Panc1 (cell line): ENCODE measurements at places on chromosomes 12 and 14.

DNA sequence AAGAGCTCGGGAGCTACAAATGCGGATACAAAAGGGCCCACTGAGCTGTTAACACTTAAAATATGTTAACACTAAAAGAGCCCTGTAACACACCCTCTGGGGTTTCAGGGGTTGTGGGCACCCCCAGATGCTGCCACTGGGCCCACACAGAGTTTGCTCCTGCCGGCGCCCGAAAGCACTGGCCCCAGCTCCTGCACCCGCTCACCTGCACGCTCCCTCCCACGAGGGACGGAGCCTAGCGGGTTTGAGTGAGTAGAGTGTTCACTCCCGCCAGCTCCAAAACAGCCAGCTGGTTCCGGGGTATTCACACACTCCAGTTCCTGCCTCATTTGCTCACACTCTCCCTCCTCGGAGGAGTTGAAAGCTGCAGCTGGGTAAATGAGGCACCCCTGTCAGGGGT, 357.7 kb downstream of the ETNK1 start:
- no peak for DNase-seq

- no peak for DNase-seq
These were observed 97.5 kb downstream of the TMX1 start for GRCh38 chr14:51337520-51337919.

DNA sequence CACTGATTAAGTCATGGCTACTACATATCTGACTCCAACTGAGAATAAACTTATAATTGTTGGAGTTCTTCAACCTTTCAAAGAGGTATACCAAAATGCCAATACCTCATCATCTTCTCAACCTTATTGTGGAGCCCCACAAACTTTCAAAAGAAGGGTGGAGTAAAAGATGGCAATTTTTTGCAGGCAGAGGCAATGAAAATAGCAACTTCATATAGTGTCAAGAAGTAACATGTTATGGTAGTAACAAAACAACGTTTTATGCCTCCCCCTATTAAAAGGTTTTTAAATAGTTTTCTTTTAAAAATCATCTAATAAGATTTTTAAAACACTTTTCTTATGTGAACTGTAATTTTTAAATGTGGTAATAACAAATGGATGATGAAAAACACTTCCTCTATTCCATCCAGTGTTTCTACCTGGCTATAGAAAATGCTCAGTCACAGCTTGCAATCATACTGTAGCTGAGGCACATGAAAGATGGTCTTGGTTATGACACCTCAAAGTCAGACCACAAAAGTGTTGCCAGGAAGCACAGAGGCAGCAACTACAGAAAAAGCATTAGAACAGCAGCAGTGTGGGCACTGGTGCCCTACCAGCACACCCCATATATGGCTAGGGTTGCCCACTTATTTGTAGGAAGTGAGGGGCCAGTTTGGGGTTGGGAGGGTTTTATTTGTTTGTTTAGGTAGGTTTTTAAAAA, 7.0 kb downstream of the PPP1R12A start:
- DNase-seq: no peak

GRCh38 chr12:47120736-47121135, 41.0 kb upstream of the AMIGO2 start:
- no peak for DNase-seq

GRCh38 chr12:45234139-45234865, 18.4 kb downstream of the ANO6 start:
- peak; percentile 93 for DNase-seq

DNA sequence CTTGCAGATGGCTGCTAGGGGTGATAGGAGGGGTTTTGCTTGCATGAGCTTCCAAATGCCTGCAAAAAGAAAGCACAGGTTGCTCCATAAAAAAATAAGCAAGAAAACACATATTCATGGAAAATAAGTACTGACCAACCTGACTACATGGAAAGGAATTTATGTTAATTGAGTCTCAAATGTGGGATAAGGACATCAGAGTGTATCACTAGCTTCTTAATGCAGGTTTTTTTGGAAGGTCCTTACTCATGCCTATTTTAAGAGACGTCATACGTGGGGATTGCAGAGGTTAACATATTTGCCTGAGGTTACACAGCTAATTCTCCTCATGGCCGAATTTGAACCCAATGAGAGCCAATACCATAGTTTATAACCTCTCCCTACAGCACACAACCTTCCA, 116.2 kb downstream of the ASCL1 start:
- DNase-seq: no peak

DNA sequence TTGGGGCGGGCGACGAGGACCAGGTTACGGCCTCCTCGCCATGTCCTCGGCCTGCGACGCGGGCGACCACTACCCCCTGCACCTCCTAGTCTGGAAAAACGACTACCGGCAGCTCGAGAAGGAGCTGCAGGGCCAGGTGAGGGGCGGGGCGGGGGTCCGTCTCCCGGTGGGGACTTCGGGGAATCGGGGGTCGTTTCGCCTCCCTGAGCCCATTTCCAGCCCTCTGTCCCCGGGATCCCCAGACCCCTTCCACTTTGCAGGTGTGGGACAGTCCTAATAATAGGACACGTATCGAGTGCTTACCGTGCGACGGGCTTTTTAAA, 380 bp downstream of the ANKRD13A start:
- DNase-seq: no peak

- DNase-seq: no peak
These were observed 49.4 kb downstream of the MAGOHB start for GRCh38 chr12:10563966-10564365.

- no peak for DNase-seq
These were observed 76.0 kb downstream of the PAWR start for GRCh38 chr12:79614730-79615129.

GRCh38 chr12:19409376-19409775, 29.9 kb upstream of the AEBP2 start:
- no peak for DNase-seq

DNA sequence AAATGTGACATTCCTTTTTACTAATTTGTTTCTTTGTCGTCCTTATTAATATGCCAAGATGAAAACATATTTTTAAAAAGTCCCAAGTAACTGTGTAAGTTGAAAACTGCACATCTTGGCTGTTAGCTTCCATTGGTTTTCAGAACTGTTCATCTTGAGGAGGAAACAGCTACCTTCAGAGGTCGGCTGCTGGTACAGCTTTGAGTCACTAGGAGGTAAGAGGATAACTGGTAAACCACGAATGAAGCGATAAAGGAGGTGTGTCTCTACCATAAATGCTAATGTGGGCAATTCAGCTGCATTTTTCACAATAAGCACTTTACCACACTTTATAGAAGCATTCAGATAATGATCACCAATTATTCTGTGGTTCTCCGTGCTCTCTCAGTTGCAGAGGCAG, 137.5 kb upstream of the KRAS start:
- DNase-seq: no peak

- DNase-seq: no peak
These were observed 200.9 kb downstream of the RAD51B start for GRCh38 chr14:68020493-68020892.

DNA sequence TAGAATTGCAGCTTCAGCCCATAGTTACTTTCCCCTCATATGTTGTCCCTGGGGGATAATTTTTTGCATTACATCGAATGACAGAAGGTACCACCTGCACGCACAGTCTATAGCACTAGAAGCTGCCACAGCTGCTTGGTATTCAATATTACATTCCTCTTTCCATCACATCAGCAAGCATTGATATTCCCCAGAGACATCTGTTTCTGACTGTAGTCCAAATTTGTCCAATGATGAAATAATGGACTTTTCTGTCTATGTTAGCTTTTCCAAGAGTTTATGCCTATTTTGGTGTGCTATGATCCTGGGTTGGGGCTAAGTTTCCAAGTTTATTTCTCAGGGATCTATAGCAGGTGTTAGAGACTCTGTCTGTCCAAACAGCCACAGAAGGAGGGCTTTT, 335.4 kb downstream of the LRIG3 start:
- DNase-seq: no peak

DNA sequence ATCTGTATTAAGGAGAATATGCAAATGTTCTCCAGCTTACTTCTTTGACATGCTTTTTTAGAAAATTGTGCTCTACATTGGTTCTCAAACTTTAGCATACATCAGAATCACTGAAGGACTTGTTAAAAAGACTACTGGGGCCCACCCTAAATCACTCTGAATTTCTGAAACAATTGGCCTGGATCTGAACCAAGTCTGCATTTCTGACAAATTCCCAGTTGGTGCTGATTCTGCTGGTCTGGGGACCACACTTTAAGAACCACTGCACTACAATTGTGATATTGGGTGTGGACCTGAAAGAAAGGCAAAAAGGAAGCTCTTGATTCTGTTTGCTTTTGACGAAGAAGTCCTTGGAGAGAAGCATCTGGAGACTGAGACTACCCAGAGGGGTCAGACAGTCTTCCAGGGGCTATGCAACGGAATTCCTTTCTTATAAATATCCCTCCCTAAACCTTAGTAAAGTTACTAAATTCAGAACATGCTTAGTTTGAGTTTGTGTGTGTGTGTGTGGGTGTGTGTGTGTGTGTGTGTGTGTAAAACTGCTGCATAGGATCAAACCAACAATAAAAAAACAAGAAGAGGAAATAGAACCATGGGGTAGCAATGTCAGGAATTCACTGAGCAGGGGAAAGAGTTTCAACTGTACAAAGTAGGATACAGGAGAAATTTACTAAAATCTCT, 36.8 kb downstream of the EAPP start:
- DNase-seq: no peak
